Activated CD8-positive, alpha-beta memory T cell treated with anti-CD3 and anti-CD28 coated beads for 1 hour (primary cell): ENCODE measurements at places on chromosomes 7 and 10.

GRCh38 chr10:12636571-12636970 is 287.2 kb downstream of the CAMK1D start:
- no peak for DNase-seq

- no peak for DNase-seq
These were observed 47.9 kb upstream of the NPFFR1 start for GRCh38 chr10:70331486-70332268.

DNA sequence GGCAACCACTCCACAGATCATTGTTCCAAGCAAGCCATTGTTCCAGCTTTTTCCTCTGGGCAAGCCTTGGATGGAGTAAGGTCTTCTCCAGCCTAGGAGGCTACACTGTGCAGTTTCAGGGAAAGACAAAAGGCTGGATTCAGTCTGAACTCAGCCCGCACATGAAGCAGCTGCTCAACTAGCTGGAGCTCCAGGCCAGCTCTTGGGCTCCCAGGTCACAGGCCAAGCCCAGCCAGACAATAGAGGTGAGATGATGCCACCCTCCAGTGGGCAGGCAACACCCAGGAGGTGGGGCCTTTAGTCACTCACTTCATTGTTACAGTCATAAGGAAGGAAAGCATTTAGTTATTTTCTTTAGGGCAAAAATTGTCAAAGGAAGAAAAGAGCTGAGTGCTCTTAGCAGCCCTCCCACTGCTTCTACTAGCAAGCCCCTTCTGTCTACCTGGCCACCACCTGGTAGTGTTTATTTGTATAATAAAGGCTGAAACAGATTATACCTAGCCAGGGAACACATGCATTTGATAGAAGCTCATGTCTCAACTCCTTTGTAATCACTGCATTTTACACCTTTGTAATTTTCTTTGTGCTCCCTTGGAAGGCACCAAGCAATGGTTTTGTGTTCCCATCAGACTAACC is 253.4 kb downstream of the WDR11 start:
- DNase-seq = no peak

GRCh38 chr10:127997937-127998336 is 91.0 kb downstream of the PTPRE start:
- no peak for DNase-seq

DNA sequence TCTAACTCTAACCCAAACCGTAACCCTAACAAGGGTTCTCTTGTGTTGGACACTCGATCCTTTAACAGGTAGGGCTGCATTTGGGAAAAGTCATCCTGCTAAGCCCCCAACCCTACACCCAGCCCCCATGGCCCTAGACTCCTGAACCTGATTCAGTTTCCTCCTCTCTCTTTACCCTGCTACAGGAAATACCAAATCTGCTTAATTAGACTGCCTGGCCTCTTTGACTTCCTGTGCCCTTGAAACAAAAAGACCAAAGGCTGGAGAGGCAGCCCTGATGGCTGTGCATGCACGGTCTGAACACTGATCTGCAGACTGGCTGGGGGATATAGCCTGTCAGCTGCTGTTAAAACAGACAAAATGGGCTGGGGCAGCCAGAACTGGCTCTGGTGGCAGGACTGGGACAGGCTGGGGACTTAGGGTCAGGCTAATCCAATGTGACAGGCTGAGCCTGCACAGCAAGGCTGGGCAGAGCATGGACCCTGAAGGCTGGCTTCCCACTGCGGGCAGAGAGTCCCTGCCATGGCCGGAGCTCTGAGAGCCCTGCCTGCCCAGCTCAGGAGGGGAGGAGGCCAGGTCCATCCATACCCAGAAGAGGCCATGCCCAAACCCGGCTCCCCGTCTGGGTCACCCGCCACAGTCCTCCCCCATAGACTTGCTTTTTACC is 51.0 kb upstream of the MSMB start:
- no peak for DNase-seq

DNA sequence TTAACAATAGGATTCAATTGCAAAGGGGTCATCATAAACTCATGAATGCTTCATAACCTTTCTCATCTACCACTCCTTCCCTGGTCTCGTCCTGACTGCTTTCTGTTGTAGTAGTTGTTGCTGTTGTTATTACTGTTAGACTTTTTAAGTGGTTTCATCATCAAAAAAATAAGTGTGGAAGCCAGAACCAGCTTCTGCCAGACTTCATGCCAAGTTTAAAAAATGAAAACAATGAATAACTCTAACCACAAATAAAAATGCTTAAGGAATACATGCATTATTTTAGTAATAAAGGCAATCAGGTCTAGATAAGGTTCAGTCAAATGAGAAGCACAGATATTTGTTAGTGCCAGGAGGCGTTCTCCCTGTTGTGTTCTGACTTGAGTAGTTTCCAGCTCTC is 85.4 kb downstream of the PCLO start:
- no peak for DNase-seq

- DNase-seq = no peak
These were observed 111.5 kb upstream of the ADAM12 start for GRCh38 chr10:126499744-126500143.

- no peak for DNase-seq
These were observed 445.3 kb downstream of the LRMDA start for GRCh38 chr10:75876710-75877109.

DNA sequence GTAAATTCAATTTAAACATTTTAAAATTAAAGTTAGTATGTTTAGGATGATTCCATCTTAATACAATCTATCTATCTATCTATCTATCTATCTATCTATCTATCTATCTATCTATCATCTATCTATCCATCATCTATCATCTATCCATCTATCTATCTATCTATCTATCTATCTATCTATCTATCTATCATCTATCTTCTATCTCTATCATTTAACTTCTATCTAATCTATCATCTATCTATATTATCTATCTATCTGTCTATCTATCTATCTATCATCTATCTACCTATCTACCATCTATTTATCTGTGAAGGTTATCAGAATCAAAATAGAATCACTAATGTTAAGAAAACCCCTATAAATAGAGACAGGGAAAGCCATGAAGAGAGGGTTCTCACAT is 78.3 kb downstream of the RAMP3 start:
- no peak for DNase-seq

- DNase-seq = no peak
These were observed 1.7 kb downstream of the ARHGAP12 start for GRCh38 chr10:31926765-31927564.

GRCh38 chr7:45978010-45978681 is 57.1 kb upstream of the IGFBP3 start:
- DNase-seq = no peak

- DNase-seq = no peak
These were observed 17.0 kb upstream of the LIMK1 start for GRCh38 chr7:74066626-74067025.

- no peak for DNase-seq
These were observed 3.2 kb downstream of the HOXA11 start for GRCh38 chr7:27181795-27182275.

DNA sequence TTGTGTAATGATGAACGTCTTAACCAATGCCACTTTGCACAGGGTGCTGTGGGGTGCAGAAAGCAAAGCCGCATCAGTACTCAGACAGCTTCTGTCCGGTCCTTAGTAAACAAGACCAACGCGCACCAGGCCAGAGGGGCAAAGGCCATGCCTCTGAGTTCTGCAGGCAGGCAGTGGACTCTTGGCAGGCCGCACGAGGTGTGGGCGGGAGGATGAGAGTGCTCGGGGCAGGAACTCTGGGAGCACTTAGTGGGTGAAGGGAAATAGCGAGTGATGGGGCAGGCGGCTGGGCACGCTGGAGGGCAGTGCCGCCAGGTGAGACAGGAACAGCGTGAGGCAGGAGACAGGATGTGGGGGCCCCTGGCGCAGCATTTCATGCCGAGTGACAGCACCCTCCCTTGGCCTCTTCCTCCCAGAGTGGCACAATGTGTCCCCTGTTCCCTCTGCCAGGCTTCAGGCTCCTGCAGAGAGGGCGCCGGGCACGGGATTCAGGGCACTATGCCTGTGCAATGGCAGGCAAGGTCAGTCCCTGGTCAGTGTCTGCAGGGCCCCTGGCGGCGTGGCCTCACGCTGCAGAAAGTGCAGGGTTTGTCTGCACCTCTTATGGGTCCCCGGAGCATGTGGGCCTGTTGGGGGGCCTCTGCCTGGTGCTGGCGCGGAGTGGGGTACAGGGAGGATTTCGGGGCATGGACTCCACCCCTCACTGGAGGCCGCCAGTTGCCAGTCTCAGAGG is 60.4 kb downstream of the VIPR2 start:
- DNase-seq = no peak

- DNase-seq = no peak
These were observed 55.6 kb downstream of the MCU start for GRCh38 chr10:72747521-72747920.

GRCh38 chr7:132290021-132290420 is 286.2 kb downstream of the PLXNA4 start:
- DNase-seq = no peak

- DNase-seq = no peak
These were observed 671.0 kb upstream of the FZD8 start for GRCh38 chr10:36313142-36313541.

- DNase-seq = no peak
These were observed 35.5 kb downstream of the LAMB1 start for GRCh38 chr7:107967420-107967819.

DNA sequence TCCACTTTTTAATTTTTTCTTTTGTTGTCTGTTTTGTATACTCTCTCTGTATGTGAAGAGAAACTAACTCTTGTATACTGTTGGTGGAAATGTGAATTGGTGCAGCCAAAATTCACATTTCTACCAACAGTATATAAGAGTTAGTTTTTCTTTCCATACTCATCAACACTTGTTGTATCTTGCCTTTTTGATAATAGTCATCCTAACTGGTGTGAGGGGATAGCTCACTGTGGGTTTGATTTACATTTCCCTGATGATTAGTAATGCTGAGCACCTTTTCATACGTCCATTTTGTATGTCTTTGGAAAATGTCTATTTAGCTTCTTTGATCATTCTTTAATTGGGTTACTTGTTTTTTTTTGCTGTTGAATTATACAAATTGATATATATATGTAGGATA is 375.5 kb upstream of the IGFBP3 start:
- DNase-seq = no peak

DNA sequence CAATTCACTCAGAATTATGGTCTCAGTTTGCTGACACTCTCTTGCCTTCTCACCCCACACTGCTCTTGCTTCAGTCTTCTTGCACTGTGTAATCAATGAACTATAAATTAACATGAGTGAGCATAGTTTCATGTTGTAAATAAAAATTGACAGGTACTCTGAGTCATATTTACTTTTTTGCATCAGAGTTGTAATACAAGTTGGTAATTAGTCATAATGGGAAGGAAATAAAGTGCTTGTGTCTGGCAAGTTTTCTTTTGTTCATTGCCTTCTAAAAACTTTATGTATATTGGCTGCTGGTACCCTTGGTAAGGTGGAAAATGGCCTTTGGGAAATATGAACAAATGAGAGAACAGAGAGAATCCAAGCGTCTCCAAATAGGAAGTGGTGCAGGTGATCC is 169.3 kb upstream of the MAGI2 start:
- DNase-seq = no peak

GRCh38 chr7:99312316-99313203 is 13.1 kb upstream of the ARPC1A start:
- DNase-seq = peak; percentile 62

DNA sequence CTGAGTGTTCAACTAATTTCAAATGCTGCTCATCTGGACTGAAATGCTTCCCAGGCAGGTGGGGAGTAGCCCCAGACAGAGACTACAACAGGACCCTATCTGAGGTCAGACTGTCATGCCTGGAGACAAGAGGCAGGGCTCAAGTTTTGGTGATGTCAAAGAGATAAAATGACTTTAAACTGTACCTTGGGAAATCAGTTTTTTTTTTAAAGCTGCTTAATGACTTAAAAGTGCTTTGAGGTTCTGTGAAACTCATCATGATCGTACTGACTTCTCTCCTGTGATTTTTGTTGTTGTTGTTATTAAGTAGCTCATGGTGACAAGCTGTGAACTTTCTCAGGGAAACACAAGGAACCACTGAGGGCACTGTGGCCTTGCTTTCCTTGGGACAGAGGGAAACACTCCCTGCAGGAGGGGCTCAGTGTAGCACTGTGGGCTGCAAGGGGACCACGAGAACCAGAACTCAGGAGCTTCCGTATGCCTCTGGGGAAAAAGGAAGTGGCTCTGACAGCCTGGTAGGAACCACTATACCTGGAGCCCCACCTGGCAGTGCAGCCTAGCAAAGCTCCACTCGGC is 9.5 kb downstream of the HIPK2 start:
- no peak for DNase-seq

DNA sequence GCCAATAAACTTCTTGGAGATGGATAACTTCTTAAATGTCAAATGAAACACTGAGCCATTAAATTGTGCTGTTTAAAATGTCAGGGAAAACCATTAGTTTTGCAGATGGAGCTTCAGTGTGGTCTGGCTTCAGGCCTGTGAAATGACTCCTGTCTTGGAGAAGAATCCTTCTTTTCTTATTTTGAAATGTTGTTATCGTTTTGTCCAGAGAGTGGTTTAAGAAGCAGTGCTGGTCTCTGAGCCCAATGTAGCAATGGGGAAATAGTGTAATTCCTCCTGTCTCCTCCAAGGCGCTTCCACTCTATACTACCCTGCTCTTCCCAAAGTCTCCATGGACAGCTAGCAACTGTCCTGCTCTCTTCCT is 177.6 kb downstream of the REEP3 start:
- DNase-seq = no peak

DNA sequence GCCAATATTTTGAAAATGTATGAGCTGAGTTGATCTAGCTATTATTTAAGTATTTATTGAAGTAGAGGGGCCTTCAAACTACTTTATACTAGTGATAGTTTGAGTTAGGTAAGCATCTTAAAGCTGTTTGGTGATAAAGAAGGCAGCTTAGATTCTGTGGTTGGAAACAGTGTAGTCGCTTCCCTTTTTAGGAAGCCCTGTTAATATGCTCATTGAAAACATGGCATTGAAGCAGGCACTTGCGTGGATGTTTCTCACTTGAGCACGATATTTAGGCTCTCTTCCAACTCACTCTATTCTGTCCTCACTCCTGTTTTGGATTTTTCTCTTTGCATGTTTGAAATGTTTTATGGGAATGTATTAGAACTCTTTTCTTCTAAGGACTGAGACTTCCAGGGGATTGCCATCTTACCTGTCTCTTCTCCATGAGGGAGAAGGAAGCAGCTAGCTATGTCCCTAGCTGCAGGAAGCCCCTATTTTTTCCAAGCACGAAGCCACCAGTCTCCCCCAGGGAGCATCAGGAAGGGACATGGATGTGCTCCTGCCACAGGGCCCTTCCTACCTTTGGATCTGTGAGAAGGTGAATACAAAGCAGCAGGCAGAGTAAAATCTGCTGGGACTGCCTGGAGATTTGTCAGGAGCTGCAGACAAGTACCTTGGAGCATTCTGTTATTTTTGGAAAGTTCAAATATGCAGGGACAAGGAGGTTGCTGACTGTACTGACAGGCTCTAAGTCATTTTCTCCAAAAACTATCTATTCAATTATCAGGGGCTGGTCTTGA is 22.0 kb upstream of the BMPR1A start:
- no peak for DNase-seq

GRCh38 chr7:155228894-155229293 is 68.8 kb upstream of the INSIG1 start:
- no peak for DNase-seq

- no peak for DNase-seq
These were observed 28.5 kb downstream of the CHCHD3 start for GRCh38 chr7:133053321-133053891.

GRCh38 chr10:6537770-6538169 is 42.3 kb downstream of the PRKCQ start:
- no peak for DNase-seq

- DNase-seq = no peak
These were observed 3.0 kb downstream of the AFAP1L2 start for GRCh38 chr10:114401195-114401791.
